ENCODE measurements at places on chromosomes 11 and 22. TPM values are rescaled to one million over a fixed set of nuclear protein-coding genes. Genes with fewer than 3 reads are reported as not detected.

DNA sequence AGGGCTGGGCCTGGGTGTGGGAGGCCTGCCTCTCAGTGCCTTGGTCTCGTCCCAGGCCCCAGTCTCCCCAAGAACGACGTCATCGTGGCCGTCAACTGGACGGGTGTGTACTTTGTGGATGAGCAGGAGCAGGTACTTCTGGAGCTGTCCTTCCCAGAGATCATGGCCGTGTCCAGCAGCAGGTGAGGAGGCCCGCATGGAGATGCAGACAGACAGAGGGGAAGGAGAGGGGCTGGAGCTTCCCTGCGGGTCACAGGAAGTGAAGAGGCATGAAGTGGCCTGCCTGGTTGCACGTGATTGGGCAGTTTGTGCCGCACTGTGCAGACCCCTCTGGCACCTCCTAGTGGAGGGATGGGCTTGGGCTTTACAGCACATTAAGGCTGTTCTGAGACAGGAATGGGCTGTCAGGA lies 70.4 kb downstream of the MYO7A start:
- peak; percentile 21 for DNase-seq

DNA sequence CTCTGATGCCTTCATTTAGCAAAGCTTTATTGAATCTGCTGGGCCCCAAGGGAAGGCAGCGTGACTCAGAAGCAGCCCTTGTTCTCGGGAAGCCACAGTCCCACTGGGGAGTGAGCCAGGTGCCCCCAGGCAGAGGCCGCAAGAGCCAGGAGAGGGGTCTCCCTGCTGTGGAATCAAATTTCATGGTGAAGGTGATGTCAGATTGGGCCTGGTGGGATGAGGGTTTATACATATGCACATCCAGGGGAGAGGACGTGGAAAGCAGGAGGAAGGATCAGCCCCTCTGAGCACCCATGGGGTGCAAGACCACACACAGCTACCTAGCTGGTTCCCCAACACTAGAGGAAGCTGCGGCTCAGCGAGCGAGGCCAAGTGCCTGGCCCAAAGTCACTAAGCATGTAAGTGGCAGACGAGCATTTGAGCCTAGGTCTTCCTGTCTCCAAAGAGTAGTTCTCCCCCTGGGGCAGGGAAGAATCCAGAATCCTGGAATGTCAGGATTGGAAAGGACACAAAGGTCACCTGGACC lies 2.0 kb downstream of the SYNGR1 start:
- DNase-seq: no peak

Gene CD3D
- 1.7 TPM for total RNA-seq

Gene MS4A14
- 1.4 TPM for total RNA-seq

Measured in omental fat pad (tissue), 4 donors.